ENCODE measurements at places on chromosomes 5 and 9.

DNA sequence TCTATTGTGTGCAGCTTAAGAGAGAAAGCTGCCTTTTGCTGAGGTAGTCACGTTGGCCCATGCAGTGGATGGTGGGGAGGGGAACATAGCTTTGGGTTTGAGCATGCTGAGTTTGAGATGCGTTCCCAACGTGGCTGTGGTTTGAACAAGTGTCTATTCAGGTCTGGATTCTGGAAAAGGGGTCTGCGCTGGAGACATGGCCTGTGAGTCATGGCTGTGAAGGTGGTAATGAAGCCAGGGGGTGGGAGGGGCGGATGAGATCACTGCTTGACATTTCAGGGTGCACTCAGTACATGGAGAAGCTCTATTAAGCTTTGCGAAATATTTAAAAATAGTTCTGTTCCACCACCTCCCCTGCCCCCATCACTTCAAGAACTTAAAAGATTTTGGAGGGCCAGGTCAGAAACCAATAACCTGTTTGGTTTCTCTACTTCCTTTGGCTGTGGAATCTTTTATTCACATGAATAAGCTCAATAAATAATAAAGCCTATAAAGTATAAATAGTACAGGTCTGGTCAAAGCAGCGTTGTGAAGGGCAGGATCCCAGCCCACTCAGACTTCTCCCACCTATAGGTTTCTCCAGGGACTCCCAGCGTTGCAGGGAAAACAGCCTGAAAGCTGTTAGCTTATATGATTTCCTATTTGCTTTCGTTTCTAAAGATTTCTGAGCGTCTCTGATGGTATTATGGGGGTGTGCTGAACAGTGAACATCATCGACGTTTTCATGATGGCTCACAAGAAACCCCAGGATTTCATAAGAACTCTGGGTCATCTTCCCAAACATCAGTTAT is 189.9 kb downstream of the NSG2 start:
- no peak for DNase-seq

DNA sequence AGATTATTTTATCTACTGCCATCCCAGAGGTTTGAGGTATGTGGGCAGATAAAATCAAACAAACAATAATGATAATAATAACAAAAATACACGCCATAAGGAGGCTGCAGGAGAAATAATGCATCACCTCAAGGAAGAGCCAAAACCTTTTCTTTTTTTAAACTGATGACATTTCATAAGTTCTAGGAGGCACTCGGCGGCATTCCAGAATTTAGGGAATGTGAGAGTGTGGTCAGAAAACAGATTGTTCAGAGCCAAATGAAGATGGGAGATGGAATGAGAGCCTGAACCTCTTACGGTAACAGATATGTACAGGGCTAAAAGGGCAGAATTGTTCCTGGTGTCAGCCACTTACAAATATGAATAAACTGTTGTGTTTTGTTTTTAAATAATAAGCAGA is 615.0 kb upstream of the CHD1 start:
- no peak for DNase-seq

DNA sequence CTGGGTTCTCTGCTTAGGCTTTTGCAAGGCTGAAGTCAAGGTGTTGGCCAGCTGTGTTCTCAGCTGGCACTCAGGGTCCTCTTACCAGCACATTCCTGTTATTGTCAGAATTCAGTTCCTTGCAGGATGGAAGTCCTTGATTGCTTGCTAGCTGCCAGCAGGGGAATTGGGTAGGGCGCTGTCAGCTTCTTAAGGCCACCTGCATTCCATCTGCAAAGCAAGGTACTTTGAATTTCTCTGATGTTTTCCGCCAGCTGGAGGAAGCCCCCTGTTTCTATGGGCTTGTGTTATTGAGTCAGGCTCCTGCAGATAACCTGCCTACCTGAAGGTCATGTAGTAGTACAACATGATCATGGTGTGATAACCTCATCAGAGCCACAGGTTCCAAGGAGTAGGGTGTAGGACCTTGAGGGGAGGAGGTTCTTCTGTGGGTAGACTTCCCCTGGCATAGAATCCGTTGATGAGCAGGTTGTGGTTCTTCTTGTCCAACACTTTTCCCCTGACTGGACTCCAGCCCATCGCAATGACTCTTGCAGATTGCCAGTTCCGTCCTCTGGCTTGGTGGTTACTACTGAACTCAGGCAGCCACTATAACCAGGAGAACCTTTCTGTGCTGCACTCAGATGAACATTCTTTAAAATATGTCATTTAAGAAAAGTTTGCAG is 6.8 kb downstream of the TENT4A start:
- no peak for DNase-seq

- DNase-seq, result no peak
Observed at GRCh38 chr5:149326611-149327010, 18.7 kb upstream of the GRPEL2 start.

Measured in RWPE2 (cell line).